ENCODE measurements at places on chromosomes 1 and 21.

DNA sequence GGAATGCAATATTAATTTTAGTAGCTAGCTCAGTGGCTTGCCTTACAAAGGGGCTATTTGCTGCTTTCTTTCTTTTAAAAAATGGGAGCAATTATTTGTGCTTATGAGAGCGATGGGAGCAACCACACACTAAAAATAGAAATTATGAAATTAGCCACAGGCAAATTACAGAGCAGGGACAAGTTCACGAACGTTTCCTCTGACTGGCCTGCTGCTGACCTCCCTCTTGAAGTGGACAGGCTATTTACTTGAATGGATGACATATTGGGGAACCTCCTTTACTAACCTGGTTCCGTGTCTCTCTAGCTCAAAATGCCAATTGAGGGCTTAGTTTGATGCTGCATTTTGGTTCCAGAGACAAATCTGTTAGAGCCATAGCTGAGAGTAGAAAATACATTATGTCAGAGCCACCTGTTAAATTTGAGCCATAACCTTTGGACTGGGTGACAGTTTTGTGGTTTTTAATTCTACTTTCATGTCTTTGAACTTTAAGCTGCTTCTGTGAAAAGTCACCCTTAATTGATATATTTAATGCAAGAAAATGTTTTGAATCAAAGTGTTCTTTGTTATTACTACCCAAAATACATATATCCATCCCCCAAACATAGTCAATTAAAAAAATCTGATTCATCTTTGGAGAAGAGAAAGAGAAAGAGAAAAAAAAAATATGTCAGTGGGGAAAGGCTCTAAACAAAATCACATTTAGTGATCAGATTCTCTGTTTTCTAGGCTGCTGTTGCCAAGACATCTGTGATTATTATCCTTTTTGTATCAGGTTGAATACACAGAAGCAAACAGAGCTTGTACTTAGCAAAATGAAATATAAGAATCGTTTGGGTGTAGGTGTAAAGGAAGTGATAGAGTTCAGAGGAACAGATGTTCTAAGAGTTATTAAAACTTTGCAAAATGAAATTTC, 351.9 kb downstream of the ADGRL2 start:
- no peak for DNase-seq

DNA sequence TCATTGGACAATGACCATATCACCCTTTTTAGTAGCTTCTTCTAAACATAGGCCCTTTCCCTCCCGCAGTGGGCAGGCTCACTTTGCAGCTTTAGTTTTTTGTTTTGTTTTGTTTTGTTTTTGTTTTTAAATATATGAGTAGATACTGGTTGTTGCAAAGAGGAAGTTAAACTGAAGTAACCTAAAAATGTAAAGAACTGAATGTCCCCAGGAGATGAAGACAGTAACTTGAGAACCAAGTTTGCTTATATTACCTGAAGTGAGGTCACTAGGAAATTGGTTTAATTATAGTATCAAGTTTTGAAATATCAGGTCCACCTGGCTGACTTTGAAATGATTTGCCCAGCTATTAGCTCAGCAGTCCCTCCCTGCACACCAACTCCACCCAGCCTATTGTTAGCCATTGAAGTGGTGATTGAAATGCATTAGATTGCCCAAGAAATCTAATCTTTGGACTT, 18.2 kb downstream of the SMAP2 start:
- DNase-seq, result no peak

DNA sequence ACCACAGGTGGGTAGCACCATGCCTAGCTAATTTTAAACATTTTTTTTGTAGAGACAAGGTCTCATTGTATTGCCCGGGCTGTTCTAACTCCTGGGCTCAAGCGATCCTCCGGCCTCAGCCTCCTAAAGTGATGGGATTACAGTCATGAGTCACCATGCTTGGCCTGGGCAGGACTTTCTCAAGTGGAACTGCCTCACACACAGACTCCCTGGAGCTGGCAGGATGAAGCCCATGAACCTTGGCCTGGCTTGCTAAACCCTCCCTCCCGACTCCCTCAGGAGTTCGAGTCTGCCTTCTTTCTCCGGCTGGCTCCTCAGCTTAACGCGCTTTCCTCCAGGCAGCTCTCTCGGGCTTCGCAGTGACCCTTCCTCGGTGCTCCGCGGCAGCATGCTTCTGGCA, 7.7 kb upstream of the ECE1 start:
- DNase-seq, result no peak

DNA sequence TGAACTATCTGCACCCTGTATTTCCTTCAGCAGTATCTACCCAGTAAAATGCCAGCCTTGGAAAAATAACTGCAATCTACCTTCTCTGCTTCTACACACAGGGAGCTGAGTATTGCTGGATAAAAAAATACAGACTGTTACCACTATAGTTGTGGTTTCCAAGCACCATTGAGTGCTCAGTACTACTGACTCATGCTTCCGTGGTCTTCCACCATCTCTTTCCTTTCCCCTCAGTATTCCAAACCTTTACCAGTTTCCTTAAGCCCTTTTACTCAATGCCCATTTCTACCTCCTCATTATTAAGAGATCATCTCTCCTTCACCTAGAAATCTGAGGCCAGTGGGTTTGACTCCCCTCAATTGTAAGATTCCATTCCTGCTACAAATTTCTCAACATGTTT, 23.8 kb downstream of the GLMN start:
- DNase-seq, result no peak

DNA sequence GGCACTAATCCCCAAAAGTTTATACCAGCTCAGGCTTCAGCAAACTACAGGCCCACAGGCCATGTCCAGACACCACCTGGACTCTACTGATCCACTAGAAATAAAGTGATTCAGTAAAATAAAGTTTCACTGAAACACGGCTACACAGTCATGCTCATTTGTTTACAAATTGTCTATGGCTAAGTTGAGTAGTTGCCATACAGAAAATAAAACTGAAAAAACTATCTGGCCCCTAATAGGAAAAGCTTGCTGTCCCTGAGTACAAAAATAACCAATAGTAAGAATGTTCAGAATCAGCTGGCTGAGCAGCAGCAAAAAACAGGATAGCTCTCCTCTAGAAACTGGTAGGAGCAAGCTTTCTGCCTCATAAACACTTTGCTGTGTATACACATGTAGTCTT, 221.5 kb downstream of the RERE start:
- DNase-seq, result no peak

GRCh38 chr1:112501810-112502641, 6.7 kb upstream of the WNT2B start:
- DNase-seq, result peak; percentile 47

DNA sequence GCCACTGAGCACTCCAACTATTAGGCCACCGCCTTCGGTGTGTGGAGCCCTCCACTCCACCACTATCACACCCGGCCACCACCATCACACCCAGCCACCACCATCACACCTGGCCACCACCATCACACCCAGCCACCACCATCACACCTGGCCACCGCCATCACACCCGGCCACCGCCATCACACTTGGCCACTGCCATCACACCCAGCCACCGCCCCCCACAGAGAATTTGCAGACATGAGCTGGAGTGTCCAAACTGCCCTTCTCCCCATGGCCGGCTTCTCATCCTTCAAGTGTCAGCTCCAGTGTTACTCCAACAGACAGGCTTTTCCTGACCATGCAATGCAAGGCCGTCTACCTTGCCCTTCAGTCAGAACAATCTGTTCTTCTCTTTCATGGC, 50.4 kb upstream of the A3GALT2 start:
- no peak for DNase-seq

GRCh38 chr1:206070627-206071304, 17.8 kb downstream of the RHEX start:
- DNase-seq, result no peak

- DNase-seq, result no peak
Observed at GRCh38 chr1:50474859-50475809, 51.9 kb upstream of the DMRTA2 start.

DNA sequence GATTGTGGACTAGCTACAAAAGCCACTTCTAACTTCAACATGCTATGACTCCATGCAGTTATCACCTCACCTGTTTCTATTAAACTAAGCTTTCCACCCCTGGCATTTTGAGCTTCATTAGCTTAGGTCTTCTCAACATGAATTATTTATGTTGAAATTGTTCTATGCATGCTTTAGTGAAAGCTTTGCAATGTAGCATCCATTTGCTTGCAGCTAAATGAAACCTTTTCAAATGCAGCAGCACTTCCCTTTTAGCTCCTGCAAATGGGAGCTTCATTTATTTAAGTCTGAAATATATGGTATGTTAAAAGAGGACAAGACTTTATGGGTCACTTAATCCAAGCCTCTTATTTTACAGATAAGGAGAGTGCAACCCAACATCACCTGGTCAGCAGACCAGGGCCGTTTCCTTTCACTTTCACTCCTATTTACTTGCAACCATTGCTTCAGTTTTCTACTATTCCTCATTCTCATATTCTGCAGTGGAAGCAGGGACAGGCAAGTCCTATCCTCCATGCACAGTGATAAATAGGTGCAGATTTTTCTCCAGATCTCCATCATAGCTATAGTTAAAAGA, 56.4 kb upstream of the SAMSN1 start:
- no peak for DNase-seq

- no peak for DNase-seq
Observed at GRCh38 chr1:185144233-185144632, 12.5 kb downstream of the TRMT1L start.

GRCh38 chr1:182877331-182877730, 38.2 kb downstream of the DHX9 start:
- DNase-seq, result no peak
